Right kidney (tissue), 9 donors: ENCODE measurements at places on chromosomes 13 and 19.

GRCh38 chr13:51769455-51770127 lies 34.4 kb downstream of the DHRS12 start:
- DNase-seq, result no peak

- peak; percentile 83 for DNase-seq
Observed at GRCh38 chr19:12806242-12807081, at the start of gene RNASEH2A. RNASEH2A (plus strand) TSS chr19:12806584; CDS start chr19:12806674, 90 bp downstream.

- DNase-seq, result no peak
Observed at GRCh38 chr19:6817179-6817578, 44.7 kb downstream of the VAV1 start.

DNA sequence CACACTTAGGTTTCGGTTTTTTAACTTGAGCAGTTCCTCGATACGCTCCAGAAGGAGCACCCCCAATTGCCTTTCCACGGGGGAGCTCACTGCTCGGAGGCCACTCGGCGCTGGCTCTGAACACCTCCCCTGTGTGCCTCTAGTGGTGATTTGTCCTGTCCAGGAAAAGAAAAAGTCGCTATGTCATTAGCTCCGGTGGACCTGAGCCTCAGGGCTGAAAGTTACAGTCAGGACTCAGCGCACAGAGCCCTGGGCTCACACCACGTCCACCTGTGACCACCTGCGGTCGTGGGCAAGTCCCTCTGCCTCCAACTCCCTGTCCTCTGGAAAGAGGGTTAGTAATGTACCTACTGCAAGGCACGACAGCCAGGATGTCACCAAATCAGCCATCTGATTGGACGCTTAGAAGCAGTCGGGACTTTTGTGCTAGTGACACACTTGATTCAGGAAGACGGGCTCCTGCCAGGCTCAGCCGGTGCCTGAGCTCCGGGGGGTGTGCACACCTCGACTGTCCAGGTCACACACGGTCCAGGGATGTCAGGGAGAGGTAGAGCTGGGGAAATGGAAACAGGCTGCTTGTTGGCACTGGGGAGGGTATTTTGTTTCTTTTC lies 3.9 kb upstream of the TMPRSS9 start:
- DNase-seq, result no peak
